ENCODE measurements at places on chromosomes 5 and 9.

- DNase-seq: no peak
Measured at GRCh38 chr9:128192601-128193371, 1.4 kb upstream of the CIZ1 start.

- no peak for DNase-seq
Measured at GRCh38 chr5:171794470-171794960, 8.9 kb downstream of the SMIM23 start.

DNA sequence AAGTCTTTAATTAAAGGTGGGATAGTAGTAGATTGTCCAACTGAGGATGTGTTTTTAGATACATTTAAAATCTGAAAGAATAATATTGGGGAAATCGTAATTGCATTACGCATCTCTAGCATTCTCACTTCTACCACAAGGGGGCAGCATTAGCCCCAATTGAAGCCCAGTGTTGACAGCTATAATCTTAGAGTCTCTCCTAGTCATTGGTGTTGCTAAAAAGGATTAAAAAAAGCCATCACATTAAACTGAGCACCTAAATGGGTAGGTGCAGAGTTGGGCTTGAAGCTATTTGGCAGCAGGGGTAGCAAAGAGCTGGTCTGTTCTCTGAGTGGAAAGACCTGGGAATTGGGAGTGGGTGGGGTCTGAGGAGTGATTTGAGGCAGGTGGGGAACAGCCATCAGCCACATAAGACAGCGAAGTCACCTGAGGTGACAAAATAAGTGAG lies 177.2 kb downstream of the OSTF1 start:
- DNase-seq: peak; percentile 31

GRCh38 chr9:109467936-109468335 lies 30.2 kb downstream of the PTPN3 start:
- no peak for DNase-seq

- no peak for DNase-seq
Measured at GRCh38 chr5:136819526-136820302, 454.4 kb upstream of the TRPC7 start.

GRCh38 chr9:16352791-16353401 lies 517.6 kb downstream of the BNC2 start:
- DNase-seq: no peak

DNA sequence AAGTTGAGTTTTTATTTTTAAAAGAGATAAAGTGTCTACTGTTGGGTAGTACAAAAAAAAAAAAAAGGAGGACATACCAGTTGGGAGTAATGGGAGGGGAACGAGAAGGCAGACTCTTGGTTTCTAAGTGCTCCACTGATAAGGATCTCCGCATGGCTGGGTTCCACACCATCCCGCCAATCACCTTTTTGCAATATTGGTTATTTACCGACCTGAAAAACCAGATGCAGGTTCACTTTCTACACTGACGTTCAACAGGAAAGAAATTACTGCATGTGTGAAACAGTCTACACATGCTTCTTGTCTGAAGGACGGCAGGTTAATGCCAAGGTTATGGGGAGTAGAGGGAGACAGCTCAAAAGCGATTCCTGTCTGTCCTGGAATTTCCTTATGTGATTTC lies 75.5 kb downstream of the PTPN3 start:
- DNase-seq: no peak

DNA sequence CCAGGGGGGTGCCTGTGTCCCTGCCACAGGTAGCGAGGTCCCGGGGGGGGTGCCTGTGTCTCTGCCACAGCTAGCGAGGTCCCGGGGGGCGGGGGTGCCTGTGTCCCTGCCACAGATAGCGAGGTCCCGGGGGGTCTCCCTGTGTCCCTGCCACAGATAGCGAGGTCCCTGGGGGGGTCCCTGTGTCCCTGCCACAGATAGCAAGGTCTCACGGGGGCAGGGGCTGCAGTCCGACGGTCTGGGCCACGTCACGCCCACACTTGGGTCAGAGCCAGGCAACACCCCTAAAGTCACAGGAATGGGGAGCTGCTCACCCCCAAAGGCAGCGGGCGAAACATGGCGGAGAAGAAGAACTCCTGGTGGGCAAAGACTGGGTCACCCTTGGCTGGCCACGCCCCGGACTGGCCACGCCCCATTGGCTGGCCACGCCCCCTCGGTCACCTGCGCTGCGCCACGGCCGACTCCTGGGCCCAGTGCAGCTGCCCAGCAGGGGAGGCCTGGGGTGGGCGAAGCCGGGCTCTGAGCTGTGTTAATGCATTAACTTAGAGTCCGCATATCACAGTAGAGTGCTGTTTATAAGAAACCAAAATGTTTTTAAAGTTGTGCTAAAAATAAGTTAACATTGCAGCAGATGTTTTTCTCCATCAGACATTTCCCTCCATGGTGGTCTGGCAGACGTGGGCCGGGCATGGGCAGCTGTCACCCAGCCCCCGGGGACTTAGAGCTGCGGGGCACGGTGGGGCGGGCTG lies 7.0 kb downstream of the NOXA1 start:
- DNase-seq: no peak

DNA sequence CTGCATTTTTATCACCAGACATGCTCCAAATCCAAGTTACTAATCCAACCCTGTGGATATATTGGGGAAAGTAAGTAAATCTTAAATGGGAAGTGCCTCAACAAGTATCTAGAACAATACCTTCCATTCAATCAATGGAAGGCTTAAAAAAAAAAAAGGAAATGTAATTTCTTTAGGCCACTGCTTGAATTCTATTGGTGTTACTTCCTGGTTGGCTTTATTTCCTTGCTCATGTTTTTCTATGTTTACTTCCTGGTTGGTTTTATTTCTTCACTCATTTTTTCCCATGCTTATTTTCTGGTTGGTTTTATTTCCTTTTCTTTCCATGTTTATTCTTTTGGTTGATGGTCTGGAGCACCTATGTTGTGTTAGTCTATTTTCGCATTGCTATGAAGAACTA lies 363.9 kb downstream of the KDM4C start:
- no peak for DNase-seq

DNA sequence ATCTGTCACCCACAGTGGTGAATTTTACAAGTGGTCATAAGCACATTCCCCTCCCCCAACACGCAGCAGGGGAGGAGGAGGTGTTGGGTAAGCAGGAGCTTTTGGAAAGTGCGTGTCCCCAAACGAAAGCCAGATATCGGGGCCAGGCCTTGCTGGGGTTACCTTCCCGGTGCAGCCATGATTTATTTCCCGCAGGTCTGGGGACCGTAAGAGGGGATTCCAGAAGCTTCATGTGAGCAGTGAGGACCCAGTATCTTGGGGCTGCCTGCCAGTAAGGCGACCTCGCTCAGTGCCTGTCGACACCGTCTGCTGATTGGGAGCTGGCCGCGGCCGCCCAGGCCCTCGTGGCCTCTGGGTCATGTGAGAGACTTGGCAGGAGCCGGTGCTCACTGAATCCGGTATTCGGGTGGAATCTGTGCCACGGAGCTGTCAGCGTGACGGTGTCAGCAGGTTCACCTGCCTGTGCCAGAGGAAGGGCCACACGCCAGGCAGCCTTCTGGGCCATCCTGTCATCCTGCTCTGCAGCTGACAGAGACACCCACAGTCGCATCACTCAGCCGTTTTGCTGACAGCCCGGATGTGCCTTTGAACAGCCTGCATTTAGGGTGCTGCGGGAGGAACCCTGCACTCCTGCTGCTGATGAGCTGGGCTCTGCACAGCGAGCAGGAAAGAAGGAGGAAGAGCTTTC lies 37.3 kb downstream of the SEC61B start:
- DNase-seq: peak; percentile 28

All from activated naive CD4-positive, alpha-beta T cell treated with Interleukin-2 at 50 U/mL for 16 hours (primary cell).